Urothelium cell line (cell line): ENCODE measurements at places on chromosomes 1 and 21.

DNA sequence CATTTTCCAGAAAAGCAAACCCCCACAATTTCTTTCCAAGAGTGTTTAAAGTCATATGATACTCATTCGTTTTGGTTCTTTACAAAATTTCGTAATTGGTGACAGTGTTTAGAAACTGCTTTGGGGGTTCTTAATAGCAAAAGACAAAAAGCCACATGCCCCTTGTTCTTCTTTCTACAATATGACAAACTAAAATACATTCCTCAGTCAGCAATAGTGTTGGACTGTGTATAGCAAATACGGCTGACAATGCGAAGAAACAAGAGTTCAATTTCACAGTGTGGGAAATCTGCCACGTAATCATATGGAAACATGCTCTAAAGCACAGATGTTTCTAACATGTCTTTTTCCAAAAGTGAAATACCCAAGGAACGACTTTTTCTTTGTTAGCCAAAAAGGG lies 7.6 kb upstream of the IFNAR1 start:
- DNase-seq, result no peak

GRCh38 chr1:202067188-202067974 lies 55.3 kb upstream of the GPR37L1 start:
- peak; percentile 2 for DNase-seq

DNA sequence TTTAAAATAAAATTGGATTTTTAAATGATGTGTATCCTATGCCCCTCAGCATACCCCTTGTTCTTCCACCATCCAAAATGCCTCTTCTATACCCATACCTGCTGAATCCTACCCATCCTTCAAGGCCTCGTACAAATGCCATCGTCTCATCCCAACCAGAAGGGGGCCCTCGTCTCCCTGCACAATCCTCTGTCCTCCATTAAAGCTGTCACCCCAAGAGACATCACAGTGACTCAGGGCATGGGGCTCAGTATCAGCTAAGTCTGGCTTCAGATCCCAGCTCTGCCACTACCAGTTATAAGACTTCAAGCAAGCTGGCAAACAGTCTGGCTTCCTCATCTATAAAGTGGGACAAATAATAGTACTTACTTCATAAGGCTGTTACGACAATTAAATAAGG lies 23.8 kb downstream of the IGFN1 start:
- no peak for DNase-seq

DNA sequence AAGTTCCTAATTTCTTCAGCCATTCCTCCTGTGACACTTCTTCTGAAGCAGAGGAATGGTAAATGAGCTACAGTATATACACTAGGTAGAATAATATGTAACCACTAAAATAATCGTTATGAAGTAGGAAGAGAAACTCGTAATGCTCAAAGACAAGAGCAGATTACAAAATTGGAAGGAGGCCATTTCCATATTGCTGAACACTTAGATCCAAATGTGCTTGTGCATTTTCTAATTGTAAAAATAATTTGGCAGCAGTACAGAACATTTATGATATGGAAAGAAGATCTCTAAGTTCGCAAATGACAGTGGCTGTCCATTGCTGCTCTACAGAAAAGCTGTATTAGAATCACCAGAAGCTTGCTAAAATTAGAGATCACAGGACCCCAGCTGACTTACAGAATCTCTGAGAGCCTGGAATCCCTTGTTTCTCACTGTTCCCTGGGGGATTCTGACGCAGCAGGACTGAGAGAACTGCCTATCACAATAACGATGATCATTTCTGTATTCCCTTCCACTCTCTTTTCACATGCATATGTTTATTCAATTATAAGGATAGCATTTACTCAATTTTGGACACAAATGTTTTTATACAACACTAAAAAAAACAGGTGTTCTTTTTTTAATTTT lies 242.1 kb downstream of the OMA1 start:
- DNase-seq, result no peak

GRCh38 chr1:73821520-73821919 lies 376.5 kb downstream of the LRRIQ3 start:
- DNase-seq, result no peak

- DNase-seq, result no peak
Measured at GRCh38 chr1:87119541-87120140, 205.2 kb downstream of the HS2ST1 start.

GRCh38 chr1:198848649-198849048 lies 209.8 kb downstream of the PTPRC start:
- DNase-seq, result no peak

DNA sequence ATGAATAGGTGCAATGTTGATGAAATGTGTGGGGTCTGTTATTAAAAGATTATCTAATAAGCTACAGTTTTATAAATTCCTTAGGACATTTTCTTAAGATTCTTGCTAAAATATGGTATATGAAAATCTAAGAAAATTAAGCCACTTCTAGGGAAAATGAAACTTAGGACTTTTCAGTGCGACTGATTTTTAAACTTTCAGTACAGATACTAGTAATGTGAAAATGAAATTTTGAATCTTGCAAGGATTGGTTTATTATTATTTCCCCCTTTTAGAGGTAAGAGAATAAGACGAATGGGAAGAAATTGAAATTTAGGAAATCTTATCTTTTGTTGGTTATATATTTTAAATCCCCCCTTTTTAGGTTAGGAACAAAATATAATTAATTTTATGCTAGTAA lies 16.4 kb downstream of the CAPZA1 start:
- no peak for DNase-seq

- no peak for DNase-seq
Measured at GRCh38 chr1:175508320-175509110, 234.9 kb downstream of the TNR start.

DNA sequence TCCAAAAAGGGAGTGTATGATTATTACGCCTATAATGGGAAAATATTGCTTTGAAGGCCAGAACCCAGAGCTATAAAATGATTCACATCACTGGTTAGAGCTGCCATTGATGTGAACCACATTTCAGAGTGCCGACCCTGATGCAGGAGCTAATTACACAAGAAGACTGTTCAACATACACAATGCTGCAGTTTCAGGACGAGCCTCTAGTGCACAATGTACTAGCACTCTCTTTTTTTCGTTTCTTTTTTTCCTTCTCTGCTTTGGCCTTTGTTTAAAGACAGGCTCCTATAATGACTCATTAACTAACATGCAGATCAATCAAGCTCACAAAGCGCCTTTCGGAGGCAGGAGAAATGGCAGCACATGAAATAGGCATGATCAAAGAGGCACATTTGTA lies 66.0 kb upstream of the HMGB4 start:
- DNase-seq, result no peak

DNA sequence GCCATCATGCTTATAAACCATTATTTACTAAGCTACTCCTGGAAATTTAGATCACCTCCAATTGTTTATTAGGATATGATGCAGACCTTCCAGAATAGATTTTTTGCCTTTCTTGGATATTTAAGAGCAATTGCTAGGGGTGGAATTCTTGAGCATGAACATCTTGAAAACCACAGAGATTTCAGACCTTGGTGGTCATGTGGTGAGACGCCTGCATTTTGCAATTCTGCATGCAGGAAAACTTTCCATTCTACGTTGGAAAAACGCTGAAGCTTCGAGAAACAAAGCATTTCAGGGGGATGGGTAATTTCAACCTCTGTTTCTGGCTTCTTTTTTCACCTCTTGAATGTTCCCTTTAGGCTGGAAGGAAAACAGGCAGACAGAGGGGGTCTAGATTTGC lies 596.3 kb downstream of the KIF26B start:
- no peak for DNase-seq

- no peak for DNase-seq
Measured at GRCh38 chr1:100348549-100349144, 3.7 kb upstream of the CDC14A start.

DNA sequence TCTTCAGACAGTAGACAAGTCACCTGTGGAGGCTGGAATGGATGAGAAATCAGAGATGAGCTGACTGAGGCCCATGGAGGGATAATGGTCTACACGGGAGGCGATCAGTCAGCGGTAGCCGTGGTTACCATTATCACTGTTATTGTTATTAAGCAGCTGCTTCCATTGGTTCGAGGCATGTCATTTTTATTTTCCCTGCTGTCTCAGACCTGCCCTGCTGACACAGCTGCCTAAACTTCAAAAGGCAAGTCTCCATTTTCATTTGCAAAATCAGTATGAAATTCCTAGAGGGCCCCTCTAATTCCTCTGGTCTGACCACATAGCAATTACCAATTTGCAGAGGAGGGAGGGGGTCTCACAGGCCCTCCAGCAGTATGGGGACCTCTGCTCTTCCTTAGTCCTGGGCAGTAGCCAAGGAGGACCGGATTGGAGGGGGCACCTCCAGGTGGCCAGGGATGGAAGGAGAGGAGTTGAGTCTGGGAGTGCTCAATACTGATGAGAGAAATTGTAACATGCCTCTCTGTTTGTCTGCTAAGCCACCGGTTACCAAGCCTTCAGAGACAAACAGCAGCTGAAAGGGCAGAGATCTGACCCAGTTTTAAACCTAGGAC lies 184.2 kb downstream of the TRABD2B start:
- DNase-seq, result no peak

DNA sequence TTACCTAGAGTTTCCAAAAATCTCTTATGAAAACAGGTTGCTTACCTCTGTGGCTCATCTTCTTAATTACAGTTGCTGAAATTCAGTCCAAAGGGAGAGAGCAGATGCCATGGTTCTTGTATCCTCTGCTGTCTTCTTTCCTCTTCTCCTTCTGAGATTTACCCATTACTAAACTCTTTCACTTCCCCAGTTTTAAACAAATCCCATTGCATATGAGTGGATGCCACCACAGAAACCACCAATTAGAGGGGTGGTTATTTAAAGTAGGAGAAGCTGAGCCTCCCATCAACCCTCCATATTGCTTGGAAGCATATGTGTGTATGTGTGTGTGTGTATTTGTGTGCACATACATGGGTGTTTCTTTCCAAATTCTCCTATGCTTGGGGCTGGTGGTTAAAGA lies 128.5 kb upstream of the KCNK1 start:
- no peak for DNase-seq

GRCh38 chr21:21188513-21189195 lies 190.4 kb downstream of the NCAM2 start:
- DNase-seq, result no peak

GRCh38 chr1:23237508-23237907 lies 20.2 kb upstream of the HTR1D start:
- no peak for DNase-seq

DNA sequence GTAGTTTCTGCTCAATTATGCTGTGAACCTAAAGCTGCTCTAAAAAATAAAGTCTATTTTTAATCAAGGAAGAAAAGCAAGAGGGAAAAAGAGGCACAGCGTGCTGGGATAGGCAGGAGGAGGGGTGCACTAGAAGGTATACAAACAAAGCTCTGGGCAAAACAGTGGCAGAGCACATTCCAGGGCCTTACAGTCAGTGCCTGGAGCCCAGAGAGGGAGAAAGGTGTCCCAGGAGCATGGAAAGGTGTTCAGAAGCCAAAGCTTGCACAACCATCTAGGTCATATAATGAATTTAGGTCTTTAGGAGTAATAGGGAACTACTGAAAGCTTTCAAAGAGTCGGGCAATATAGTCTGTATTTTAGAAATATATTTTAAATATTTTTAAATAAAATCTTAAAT lies 163.6 kb upstream of the PALMD start:
- DNase-seq, result no peak

DNA sequence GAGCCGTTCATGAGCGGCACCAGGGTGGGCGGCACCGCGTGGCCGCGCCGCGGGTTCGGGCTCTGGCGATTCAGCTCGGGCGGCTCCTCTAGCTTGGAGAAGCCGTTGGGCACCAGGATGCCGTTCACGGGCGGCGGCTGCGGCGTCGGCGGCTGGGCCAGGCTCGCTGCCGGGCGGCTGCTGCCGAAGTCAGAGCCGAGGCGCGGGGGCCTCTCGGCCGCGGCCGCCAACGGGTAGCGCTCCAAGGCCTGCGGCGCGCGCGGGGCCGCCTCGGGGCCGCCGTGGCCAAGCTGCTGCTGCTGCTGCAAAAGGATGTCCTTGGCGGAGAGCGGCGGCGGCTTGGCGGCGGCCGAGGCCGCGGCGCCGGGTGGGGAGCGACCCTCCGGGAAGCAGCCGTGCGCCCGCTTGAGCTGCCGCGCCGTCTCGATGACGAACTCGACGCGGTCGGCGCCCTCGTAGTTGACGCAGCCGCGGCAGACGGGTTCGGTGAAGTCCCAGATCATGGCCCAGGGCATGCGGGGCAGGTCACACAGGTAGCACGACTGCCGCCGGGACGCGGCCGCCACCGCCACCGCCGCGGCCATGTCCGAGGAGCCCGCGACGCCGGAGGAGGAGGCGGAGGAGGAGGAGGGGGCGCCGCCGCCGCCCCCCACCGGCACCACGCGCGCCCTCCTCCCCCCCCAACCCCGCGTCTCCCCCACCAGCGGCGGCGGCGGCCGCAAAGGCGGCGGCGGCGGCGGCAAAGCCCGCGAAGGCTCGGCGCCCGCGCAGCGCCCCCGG lies 877 bp downstream of the IRF2BP2 start:
- DNase-seq, result no peak

- peak; percentile 42 for DNase-seq
Measured at GRCh38 chr1:34688006-34688741, 66.7 kb upstream of the GJB5 start.

DNA sequence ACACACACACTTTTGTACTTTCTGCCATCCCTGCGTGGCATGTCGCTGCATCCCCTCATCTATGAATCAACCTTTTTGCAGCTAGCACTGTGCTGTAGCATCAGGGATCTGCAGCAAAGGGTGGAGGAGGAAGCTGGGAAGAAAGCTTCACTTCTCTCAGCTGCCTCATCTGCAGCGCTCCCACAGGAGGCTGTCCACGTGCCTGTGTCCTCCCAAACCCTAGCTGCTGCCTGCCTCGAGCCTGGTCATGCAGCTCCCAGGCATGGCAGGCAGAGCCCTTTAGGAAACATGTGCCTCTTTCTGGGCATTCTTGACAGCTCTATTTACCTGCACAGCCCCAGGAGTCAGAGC lies 262.1 kb upstream of the SGIP1 start:
- DNase-seq, result peak; percentile 49

DNA sequence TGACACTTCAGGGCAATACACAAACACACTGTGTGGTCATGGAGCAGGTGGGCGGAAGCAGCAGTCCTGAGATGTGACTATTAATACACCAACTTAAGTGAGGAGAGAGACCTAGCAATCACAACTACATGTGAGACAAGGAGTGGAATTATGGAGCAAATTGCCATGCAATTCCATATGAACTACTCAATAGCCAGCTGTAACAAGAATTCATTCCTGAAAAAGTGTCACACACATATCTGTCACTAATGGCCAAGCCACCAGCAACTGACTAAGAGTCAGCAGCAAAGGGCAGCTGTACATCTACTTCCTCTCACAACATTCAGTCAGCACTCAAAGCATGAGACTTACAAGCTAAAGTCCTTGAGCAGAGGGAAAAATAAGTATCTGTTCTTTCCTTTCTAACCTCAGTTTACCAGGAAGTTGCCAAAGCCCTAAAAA lies 46.2 kb downstream of the GPR3 start:
- no peak for DNase-seq

- no peak for DNase-seq
Measured at GRCh38 chr1:243628476-243628907, 221.6 kb downstream of the AKT3 start.
